Cardiac septum (tissue), 1 donor: ENCODE measurements at places on chromosomes 11 and 22. TPM values are rescaled to one million over a fixed set of nuclear protein-coding genes. Genes with fewer than 3 reads are reported as not detected.

DNA sequence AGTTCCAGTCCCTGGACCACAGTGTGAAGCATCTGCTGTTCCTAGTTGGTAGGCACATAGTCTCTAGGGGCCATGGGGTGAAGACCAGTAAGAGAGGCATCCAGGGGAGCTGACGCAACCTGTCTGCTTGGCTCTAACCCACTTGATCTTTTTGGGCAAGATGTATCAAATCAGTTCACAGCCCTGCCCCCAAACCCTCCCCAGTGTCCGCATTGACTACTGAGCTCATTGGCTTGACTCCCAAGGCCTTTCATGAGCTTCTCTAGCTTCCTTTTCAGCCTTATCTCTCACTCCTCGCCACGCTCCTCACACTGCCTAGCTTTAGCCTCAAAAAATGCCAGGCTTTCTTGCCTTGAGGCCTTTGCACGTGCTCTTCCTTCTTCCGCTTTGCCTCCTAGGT lies 29.7 kb upstream of the ABCC8 start:
- DNase-seq = no peak

DNA sequence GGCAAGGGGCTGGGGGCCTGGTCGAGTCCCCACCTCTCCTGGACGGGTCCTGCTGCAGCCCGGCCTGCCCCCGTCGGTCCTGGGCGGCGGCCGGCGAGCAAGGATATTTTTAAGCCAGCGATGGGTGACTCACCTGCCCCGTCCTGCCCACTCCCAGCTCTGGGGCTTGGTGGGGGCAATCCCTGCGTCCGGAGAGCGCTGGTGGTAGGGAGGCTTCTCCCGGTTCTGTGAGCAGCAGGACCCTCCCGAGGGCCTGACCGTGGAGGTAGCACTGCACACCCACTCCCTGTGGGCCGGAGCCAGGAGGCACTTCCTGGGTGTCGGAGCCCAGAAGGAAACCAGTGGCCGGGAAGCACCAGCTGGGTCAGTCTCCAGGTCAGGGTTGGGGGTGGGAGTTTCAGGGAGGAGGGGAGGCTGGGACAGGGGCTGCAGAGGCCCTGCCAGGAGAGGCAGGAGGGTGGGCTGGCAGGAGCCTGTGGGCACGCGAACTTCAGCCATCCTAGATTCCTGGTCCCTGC lies 467 bp downstream of the EPS8L2 start:
- no peak for DNase-seq

- peak; percentile 36 for DNase-seq
These were observed 5.2 kb downstream of the TRIM29 start for GRCh38 chr11:120132645-120133185.

ASRGL1 gene
- 9.2 TPM for total RNA-seq

- no peak for DNase-seq
These were observed 203.7 kb downstream of the MN1 start for GRCh38 chr22:27597703-27598444.

LINC01488 gene
- total RNA-seq = 0.19 TPM

GRCh38 chr22:36922711-36923110 lies 9.3 kb downstream of the CSF2RB start:
- DNase-seq = no peak
